SK-N-SH (cell line): ENCODE measurements at places on chromosomes 2 and 18. TPM values are rescaled to one million over a fixed set of nuclear protein-coding genes. Genes with fewer than 3 reads are reported as not detected.

DNA sequence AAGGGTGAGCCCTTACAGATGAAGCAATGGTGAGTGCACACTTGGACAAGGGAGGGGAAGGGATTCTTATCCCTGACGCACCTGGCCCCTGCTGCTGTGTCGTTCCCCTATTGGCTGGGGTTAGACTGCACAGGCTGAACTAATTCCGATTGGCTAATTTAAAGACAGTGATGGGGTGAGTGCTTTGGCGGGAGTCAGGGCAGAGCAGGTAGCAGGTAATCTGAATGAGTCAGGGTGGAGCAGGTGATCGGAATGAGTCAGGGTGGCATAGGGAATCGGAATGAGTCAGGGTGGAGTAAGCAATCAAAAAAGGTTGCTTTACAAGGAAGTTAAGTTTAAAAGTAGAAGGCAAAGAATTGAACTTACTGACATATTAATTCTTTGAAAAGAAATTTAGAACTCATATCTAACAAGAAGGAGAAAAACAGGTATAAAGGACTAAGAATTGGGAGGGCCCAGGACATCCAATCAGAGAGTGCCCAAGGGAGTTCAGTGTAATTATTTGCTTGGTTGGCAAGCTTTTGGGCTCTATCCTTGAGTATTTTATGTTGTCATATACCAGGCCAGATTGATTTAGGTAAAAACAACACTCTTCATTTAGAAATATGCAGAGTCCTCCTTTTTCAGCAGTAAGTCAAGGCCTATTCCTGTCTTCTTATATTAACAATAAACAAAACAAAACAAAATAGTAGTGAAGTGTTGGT, 52.3 kb upstream of the RALBP1 start:
- DNase-seq: no peak
- no peaks in the 10 kb centered on the region for H3K4me1 ChIP-seq
- no peaks in the 10 kb centered on the region for H3K27me3 ChIP-seq

The RASGRP3 gene
- 72.5 and 152 TPM in 2 replicates for polyA plus RNA-seq

GRCh38 chr2:216222650-216223352, 113.7 kb downstream of the XRCC5 start:
- peaks cover 28% of the 10 kb centered on the region for H3K4me1 ChIP-seq
- peaks cover 11% of the 10 kb centered on the region; the same call in 1 of the 2 replicates for H3K36me3 ChIP-seq
- no peak for DNase-seq

DNA sequence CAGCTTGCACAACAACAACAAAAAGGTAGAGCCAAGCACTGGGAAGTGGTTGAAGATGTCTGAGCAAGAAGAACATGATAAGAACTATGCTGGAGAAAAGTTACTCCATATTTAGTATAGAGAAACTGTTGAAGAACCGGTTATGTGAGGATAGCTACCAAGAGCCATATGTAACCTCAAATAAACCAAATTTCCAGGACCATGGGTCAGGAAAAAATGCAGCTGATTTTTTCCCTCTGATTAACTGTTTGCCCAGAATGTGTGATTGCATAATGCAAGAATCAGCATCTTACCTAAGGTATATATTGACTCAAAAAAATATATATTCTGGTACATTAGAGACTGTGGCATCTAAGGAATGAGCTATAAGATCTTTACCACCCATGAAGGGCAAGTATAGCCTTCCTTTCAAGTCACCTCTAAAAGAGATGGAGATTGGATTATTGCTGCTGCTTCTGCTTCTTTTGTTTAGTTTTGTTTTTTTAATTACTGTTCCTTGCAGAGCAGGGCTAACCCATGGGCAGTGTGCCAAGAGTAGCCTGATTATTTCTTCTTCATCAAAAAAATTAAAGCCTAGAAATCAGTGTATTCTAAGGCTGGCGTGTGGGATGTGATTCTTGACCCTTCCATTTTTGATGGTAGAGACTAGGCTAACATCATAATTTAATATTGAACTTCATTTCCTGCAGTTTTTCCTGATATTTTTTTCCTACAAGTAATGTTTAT, 76.9 kb upstream of the MAP3K20 start:
- no peaks in the 10 kb centered on the region for H3K4me1 ChIP-seq
- H3K4me3 ChIP-seq: no peak overlapping the region
- no peaks in the 10 kb centered on the region; the same call in 1 of the 2 replicates for H3K36me3 ChIP-seq
- H3K27me3 ChIP-seq: no peaks in the 10 kb centered on the region
- no peak for DNase-seq

DNA sequence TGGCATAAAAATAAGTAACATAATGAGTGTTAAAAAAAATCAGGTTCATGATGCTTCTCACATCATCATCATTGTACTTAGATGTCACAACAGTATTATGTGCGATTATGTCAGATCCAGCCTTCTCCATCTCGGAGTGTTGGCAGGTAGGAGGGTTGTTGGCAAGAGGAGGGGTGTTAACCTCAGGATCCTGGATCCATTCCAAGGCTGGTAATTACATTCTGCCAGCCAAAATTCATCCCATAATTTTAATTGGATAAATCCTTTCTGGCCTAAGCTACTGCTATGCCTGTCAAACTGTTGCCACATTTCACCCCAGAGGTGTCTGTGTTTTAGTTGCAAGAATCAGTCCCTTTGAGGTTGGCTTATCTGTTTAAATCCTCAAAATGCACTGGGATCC, 891 bp upstream of the FTCDNL1 start:
- no peak overlapping the region for H3K4me3 ChIP-seq
- no peak overlapping the region for H3K27ac ChIP-seq
- peaks cover 68% of the 10 kb centered on the region for H3K27me3 ChIP-seq
- H3K4me1 ChIP-seq: no peaks in the 10 kb centered on the region
- H3K36me3 ChIP-seq: no peaks in the 10 kb centered on the region
- no peak for DNase-seq

The CACNB4 gene
- 0.10 and 0.18 TPM in 2 replicates for polyA plus RNA-seq

DNA sequence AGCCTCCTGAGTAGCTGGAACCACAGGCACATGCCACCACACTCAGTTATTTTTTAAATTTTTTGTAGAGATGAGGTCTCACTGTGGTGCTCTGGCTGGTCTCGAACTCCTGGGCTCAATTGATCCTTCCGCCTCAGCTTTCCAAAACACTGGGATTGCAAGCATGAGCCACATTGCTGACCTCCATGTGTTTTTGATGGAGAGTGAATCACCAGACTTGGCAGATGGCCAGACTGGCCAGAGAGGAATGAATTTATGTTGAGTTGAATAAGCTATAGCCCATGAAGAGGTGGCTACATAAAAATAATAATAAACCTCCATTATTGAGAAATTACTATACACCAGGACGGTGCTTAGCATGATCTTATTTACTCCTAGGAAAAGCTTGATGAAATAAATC, 91.5 kb downstream of the MREG start:
- no peak overlapping the region for H3K4me3 ChIP-seq
- H3K4me1 ChIP-seq: peaks cover 9% of the 10 kb centered on the region
- no peak overlapping the region for H3K27ac ChIP-seq
- no peaks in the 10 kb centered on the region for H3K36me3 ChIP-seq

DNA sequence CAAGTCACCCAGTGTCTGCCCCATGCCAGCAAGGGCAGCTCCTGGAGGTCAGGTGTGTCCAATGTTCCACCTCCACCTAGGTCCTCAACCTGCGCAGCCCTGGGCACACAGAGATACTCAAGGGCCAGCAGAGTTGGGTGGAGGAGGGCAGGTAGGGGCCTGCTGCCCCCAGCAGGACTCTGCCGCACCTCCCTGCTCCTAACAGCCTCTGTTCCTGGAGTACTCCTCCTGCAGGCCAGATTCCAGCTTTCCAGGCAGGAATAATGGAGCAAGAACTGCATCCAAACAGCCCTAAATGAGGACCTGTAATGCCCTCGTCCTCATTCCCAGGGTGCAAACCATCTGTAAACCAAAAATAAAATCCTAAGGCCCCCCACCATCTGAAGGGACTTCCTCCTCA, 44.4 kb upstream of the ACAA2 start:
- no peaks in the 10 kb centered on the region for H3K27me3 ChIP-seq
- H3K27ac ChIP-seq: no peak overlapping the region
- peaks cover 3% of the 10 kb centered on the region; the same call in 1 of the 2 replicates for H3K4me1 ChIP-seq
- DNase-seq: no peak
- no peaks in the 10 kb centered on the region for H3K36me3 ChIP-seq
- H3K4me3 ChIP-seq: no peak overlapping the region

DNA sequence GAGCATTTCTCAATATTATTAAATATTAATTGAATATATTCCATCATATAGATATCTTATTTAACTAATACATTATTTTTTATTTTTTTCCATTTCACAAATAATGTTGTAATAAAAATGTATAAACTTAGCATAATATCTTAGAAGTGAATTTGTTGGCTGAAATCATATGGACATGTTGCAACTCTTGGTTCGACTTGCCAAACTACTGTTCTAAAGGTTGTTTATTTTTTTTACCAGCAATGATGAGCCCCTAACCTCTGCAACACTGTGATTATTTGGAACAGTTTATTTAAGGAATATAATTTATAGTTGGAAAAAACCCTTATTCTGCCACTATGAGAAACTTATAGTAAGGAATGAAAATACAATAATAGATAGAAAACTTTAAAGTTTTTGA, 8.8 kb upstream of the NAB1 start:
- H3K27ac ChIP-seq: no peak overlapping the region
- no peaks in the 10 kb centered on the region for H3K27me3 ChIP-seq
- H3K4me1 ChIP-seq: peaks cover 12% of the 10 kb centered on the region
- H3K36me3 ChIP-seq: no peaks in the 10 kb centered on the region

The ZNF804A gene
- polyA plus RNA-seq: 0.02 TPM in 2 replicates

The CSRNP3 gene
- polyA plus RNA-seq: 1.0 and 2.4 TPM in 2 replicates

- no peaks in the 10 kb centered on the region for H3K4me1 ChIP-seq
- H3K27me3 ChIP-seq: no peaks in the 10 kb centered on the region; the same call in 1 of the 2 replicates
- DNase-seq: no peak
Observed at GRCh38 chr2:96123936-96124335, 7.6 kb upstream of the ADRA2B start.

DNA sequence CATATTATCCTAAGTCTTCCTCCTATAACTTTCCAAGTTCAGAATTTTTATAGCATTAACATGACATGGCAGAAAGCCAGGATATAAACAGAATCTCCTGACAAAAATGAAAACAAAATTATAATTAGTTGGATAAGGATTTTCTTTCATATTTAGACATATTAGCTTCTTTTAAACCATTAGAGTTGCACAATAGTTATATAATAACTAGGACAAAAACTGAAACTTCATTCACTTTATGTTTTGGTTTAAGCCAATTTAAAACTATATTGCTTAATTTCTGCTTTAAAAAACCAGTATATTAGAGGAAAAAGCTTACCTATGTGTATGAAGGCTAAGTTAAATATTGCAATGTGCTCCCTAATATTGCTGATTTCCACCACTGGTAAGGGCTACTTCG, 254.8 kb downstream of the GPD2 start:
- no peaks in the 10 kb centered on the region for H3K4me1 ChIP-seq
- no peak for DNase-seq
- no peak overlapping the region for H3K4me3 ChIP-seq
- H3K36me3 ChIP-seq: no peaks in the 10 kb centered on the region

The BOLL gene
- not detected in 2 replicates for polyA plus RNA-seq

DNA sequence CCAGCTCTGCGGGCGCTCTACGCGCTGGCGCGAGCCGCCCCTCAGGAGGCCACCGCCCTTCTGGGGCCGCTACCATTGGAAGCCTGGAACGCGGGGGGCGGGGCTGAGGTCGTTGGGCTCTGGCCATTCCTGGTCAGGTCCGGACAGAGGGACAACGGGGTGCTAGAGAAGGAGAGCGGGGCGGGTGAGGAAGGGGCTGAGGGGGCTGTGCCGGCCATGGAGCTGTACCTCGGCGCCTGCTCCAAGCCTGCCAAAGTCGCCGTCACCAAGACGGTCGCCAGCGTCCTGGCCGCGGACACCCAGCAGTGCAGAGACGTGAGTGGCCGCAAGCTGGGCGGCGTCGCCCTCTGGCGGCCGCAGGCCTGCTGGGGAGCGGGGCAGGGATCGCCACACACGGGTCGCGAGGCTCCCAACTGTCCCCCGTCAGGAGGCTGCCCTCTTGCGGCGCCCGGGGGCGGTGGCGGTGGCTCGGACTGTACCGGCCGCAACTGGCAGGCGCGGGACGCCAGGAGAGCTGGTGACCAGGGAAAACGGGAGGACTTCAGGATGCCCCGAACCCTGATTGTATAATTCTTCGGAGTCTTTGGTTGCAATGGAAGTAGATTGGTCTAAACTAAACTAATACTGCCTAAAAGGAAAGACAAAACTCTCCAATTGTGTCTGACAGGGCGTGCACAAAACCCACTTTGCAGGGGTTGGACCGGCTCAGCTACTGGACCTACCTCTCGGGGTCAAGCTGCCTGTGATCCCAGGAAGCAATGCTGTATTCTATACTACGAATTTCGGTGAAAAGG, at the start of gene FSIP2:
Gene FSIP2 (plus strand): TSS at position 126 of the 794 bp plus-strand sequence. CDS start 91 bp downstream, at position 217.
- no peak for DNase-seq
- H3K27ac ChIP-seq: no peak within 1 kb of the TSS
- H3K4me1 ChIP-seq: no peaks in the 10 kb centered on the region
- H3K36me3 ChIP-seq: no peaks in the 10 kb centered on the region
- H3K27me3 ChIP-seq: no peaks in the 10 kb centered on the region

- H3K4me1 ChIP-seq: no peaks in the 10 kb centered on the region
- no peak overlapping the region for H3K27ac ChIP-seq
- H3K27me3 ChIP-seq: no peaks in the 10 kb centered on the region
- no peaks in the 10 kb centered on the region for H3K36me3 ChIP-seq
Observed at GRCh38 chr2:180952082-180952481, 28.3 kb upstream of the UBE2E3 start.

DNA sequence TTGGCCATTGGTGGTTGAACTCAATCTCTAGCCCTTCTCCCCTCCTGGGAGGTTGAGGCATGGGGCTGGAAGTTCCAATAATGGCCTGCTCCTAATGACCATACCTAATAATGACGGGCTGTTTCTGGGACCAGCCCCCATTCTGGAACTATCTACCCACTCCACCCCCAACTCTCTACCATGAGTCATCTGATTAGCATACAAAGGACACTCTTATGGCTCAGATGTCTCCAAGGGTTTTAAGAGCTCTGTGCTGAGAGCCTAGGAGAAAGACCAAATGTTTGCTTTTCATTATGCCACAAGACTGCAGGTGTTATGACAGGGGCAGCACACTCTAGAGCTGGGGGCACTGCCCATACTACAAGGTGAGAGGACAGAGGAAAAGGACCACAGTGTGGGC, 137.0 kb upstream of the NCKAP5 start:
- H3K27me3 ChIP-seq: no peaks in the 10 kb centered on the region
- H3K36me3 ChIP-seq: no peaks in the 10 kb centered on the region
- no peaks in the 10 kb centered on the region for H3K4me1 ChIP-seq
- no peak for DNase-seq

DNA sequence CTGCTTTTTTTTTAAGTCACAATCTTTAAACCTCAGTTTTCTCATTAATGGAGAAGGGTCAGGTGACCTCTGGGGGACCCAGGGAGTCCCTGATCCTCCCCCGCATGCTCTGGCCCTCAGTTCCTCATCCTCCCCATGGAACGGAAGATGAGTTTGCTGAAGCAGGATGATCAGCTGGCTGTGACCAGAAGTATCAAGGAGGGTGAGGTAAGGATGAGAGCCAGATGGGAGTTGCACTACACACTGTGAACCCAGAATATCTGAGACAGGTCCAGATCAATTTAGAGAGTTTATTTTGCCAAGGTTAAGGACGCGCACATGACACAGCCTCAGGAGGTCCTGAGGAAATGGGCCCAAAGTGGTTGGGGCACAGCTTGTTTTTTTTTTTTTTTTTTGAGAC, 3.8 kb downstream of the CATIP start:
- H3K36me3 ChIP-seq: no peaks in the 10 kb centered on the region
- DNase-seq: no peak

GRCh38 chr2:170170281-170171040, 7.5 kb upstream of the MYO3B start:
- H3K27ac ChIP-seq: no peak overlapping the region
- no peaks in the 10 kb centered on the region for H3K36me3 ChIP-seq
- H3K4me1 ChIP-seq: peaks cover 6% of the 10 kb centered on the region; the same call in 1 of the 2 replicates
- H3K4me3 ChIP-seq: no peak overlapping the region
- no peak for DNase-seq
- H3K27me3 ChIP-seq: no peaks in the 10 kb centered on the region

- H3K4me1 ChIP-seq: peaks cover 5% of the 10 kb centered on the region; the same call in 1 of the 2 replicates
- H3K36me3 ChIP-seq: peaks cover 19% of the 10 kb centered on the region
- H3K27me3 ChIP-seq: no peaks in the 10 kb centered on the region
- H3K4me3 ChIP-seq: no peak overlapping the region
- H3K27ac ChIP-seq: no peak overlapping the region
- DNase-seq: no peak
Observed at GRCh38 chr2:120275617-120276400, 23.2 kb downstream of the RALB start.
